ENCODE measurements at places on chromosomes 16 and 17.

GRCh38 chr16:79104567-79104966, 496.0 kb downstream of the MAF start:
- DNase-seq, result no peak

DNA sequence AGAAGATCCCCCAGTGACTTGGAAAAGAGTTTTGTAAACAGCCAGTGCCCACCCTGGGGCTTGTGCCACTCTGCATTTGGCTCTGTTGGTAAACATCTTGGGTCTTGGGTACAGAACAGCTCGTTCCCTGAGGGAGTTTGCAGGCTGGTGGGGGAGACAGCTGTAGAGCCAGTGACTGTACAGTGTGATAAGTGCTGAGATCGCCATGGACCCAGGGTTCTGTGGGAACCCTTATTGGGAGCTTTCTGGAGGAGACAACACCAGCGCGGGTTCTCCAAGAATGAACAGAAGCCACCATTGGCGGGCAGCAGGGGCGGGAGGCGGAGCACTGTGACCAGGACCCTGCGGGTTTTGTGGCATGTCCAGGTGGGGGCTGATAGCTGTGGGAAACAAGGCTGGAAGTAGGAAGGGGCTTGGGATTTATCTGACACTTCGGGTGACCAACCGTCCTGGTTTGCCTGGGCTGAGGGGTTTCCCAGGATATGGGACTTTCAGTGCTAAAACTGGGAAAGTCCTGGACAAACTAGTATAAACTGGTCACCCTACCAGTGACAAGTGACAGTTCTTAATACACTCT, 2.9 kb downstream of the CLEC16A start:
- DNase-seq, result no peak

DNA sequence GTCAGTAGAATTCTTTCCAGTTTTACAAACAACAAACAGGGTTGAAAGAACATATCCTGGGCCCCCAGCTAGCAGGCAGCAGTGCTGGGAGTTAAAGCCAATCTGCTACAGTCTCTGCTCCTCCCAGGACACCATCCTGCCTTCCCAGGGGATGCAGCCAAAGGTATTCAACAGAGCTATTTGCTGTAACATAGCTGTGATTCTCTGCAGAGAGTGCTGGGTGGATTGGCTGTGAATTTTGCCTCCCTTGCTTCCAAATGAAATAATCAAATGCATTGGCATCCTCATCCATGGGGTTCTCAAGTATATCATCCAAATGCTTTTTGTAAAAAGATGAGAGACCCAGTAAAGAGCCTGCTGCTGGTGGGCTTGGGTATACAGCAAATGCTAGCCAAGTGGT, 124.3 kb downstream of the NPIPB5 start:
- DNase-seq, result no peak

- no peak for DNase-seq
Measured at GRCh38 chr17:40290629-40291280, 3.1 kb downstream of the CDC6 start.

DNA sequence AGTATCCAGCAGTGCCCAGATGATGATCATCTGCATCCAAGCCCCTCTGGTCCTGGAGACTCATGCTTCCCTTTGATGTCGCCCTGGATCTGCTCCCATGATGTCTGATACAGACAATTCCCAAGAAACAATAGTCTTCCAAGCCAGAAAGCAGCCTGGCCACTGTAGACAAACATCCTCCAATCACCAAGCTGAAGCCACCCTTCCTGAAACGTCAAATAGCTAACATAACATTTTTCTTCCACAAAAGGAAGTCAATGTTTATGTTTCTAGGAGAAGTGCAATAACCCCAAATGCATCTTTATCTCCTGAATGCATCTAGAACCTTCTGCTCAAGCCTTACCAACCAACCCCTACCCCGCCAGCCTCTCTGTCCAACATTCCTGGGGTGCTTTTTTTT, 1.2 kb upstream of the DPEP2 start:
- no peak for DNase-seq

- no peak for DNase-seq
Measured at GRCh38 chr17:19345067-19345460, 17.5 kb downstream of the B9D1 start.

GRCh38 chr17:32285306-32285705, 19.7 kb downstream of the RHBDL3 start:
- DNase-seq, result no peak

DNA sequence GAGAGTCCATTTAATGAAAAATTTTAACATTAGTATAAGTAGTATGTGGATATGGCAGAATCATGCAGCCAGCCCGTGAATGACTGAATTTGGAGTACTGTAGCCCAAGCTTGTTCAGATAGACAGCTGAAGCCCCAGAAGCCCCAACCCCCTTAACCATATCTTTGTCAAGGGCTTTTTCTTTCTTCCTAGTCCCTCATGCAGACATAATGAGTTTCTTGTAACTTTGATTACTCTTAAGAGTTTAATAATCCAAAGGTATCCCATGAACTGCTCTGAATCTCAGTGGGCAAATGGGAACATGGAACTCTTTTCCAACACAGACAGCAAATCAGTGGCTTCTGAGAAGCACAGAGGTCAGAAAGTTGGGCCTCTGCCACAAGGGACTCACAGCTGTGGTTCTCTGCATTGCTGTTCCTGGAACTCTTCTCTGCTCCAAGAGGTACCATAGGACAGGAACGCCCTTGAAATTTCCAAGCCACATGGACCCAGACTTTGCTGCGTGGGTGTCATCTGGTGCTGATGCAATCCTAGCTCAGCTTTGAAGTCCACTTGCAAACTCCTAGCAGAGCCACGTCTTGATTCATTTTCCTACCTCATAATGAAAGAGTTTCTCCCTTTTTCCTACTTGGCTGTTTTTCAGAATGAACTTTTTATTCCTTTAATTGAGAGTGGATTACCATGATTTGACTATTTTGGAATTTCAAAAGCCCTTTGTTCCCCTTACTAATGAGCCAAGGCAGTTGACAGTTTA, 18.1 kb downstream of the LYRM1 start:
- DNase-seq, result no peak

- no peak for DNase-seq
Measured at GRCh38 chr16:65342231-65342866, 220.5 kb upstream of the CDH11 start.

DNA sequence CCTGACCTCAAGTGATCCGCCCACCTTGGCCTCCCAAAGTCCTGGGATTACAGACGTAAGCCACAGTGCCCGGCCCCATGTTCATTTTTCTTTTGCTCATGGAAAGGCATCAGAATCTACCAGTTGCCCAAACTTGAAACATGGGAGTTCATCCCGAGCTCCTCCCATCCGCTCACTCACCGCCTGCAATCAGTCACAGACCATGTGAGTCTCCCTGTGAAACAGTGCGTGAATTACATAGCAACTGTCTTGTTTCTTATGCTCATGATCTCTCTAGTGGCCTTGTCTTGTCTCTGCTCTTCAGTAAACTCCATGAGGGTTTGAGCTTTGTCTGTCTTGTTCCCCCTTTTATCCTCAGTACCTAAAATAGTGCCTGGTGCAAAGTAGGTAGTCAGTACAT, 52.1 kb upstream of the TNRC6A start:
- DNase-seq, result no peak

DNA sequence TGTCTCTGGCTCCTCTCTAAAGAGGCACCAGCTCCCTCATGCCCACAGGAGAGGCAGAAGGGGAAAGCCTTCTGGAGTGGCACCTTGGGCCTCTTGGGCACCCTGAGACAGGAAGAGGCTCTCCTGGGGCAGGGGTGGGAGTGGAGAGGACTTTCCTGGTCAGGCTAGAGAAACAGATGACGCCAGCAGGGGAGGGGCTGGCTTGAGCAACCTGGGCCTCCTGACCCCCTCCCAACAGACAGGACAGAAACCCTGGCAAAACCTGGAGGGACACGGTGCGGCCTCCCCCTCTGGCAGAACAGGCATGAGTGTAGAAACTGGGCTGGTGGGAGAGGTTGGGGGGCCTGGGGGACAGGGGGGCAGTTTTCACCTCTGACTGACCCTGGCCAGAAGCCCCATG, 6.1 kb downstream of the SMIM5 start:
- no peak for DNase-seq

- no peak for DNase-seq
Measured at GRCh38 chr16:58243528-58244004, 45.7 kb upstream of the CSNK2A2 start.

DNA sequence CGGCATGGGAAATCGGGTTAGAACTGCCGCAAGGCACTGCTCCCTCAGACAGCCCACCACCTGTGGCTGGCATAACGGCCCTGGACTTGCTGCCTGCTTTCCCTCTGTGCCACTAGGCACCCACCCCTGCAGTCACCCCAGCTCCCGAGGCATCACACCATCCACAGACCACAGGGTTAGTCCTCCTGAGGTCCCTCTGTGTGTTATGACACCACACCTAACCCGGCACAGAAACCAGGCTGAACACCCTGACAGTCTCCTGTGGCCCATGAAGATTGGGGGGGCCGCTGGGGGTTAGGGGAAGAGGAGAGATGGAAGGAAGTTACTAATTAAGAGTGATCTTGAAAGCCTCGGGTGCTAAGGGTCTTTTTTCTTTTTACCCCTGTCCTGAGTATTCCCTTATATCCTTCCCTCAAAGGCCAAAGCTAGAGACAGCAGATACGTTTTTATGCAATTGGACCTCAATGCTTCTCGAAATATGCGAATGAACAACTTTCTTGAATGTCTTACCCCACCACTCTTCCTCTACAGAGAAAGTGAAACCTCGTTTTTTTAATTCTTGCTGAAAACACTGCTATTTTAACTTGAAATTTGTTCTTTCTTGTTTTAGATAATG, 7.0 kb downstream of the CYTH1 start:
- DNase-seq, result no peak

DNA sequence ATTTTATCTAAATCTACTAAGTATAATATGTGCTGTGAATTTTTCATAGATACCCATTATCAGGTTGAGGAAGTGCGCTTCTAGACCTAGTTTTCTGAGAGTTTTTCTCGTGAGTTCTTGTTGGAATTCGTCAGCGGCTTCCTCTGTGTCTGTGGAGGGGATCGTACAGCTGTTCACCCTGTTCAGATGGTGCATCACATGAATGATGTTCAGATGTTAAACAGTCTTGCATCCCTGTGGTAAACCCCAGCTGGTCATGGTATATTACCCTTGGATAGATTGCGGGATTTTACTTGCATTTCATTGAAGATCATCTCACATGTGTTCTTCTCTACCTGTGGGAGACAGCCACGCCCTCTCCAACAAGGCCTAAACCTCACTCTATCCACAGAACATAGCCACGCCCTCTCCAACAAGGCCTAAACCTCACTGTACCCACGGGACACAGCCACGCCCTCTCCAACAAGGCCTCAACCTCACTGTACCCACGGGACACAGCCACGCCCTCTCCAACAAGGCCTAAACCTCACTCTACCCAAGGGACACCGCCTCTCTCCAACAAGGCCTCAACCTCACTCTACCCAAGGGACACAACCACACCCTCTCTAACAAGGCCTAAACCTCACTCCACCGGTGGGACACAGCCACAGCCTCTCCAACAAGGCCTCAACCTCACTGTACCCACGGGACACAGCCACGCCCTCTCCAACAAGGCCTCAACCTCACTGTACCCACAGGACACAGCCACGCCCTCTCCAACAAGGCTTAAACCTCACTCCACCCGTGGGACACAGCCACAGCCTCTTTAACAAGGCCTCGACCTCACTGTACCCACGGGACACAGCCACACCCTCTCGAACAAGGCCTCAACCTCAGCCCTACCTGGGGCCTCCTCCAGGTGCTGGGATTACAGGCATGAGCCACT, 180.2 kb upstream of the CHMP6 start:
- DNase-seq, result no peak

- no peak for DNase-seq
Measured at GRCh38 chr16:80107900-80108299, 432.9 kb upstream of the DYNLRB2 start.
